NCI-H187 (cell line): ENCODE measurements at places on chromosomes 11 and 22.

- DNase-seq, result no peak
Measured at GRCh38 chr11:35272391-35272902, 133.5 kb downstream of the CD44 start.

DNA sequence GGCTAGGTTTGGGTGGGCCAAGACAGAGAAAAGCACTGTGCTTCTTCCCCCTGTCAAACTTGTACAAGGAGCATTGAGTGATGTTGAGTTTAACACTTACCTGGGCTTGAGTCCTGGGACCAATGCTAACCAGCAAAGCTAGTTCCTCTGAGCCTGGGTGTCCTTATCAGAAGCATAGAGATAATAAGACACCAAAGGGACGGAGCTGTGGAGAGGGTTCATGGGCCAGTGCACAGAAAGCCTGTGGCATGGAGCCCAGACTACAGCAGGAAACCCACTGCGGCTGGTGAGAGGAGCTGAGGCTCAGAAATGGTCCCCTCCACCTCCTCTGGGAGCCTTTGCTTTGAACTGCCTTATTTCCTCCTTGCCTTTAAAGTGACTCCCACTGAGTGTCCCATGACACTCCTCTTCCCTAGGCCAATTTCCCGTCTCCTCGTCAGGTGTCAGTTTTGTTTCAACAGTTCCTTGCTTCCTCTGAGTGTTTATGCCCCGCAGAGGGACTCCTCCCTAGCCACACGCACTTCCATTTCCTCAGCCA lies 9.4 kb downstream of the SLCO2B1 start:
- DNase-seq, result no peak

GRCh38 chr22:30227438-30228228 lies 18.9 kb downstream of the LIF start:
- DNase-seq, result no peak

DNA sequence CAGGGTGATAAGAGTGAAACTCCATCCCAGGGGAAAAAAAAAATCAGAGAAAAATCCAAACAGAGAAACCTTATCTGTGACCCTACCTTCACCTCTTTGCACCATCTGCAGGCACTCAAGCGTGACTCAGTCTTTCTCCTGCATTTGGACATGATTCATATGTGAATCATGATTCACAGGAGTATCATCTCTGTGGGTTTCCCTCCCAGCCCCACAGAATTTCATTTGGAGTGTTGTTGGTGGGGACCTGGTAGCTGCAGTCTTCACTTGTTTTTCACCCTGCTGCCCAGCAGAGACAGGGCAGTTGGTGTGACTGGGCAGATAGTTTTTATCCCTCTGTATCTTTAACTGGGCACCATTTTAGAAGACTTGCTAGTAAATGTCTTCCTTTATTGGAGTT lies 75.7 kb downstream of the DEPDC5 start:
- DNase-seq, result no peak

- no peak for DNase-seq
Measured at GRCh38 chr11:131870305-131870704, 499.9 kb downstream of the NTM start.

GRCh38 chr11:128468111-128468510 lies 119.2 kb downstream of the ETS1 start:
- no peak for DNase-seq

DNA sequence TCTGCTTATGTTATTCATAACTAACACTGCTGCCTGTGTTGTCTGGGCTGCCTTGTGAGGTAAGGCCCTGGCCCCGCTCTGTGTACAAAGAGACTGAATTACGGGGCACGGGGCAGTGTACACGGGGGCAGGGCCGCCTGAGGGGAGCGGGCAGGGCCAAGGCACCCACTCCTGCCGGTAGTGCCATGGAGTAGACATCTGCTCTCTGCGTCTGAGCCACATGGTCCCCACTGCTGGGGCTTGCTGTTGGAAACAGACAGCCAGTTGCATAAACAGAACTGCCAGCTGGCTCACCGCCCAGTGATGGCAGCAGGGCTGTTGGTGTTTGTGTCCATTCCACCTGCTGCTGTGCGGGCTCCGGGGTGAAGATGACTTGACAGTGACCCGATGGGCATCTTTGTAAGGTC lies 19.8 kb downstream of the FAM118A start:
- no peak for DNase-seq

DNA sequence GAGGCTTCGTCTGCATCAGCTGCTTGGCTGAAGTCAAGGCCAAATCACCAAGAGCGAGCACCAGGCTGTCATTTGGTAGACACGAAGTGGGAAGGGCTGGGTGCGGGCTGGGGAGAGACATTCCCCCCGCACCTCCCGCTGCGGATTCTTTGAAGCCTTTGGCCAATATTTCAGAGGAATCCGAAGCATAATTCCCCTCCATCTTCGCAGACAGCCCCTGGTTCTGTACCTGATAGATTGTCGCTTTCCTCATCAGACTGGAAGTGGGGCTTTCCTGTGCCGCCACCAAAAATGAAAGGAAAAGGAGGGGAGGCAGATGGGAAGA lies 15.3 kb downstream of the BLID start:
- no peak for DNase-seq

- no peak for DNase-seq
Measured at GRCh38 chr11:119011476-119012053, 6.6 kb downstream of the RPS25 start.

- no peak for DNase-seq
Measured at GRCh38 chr11:68541116-68541515, 80.6 kb downstream of the PPP6R3 start.

DNA sequence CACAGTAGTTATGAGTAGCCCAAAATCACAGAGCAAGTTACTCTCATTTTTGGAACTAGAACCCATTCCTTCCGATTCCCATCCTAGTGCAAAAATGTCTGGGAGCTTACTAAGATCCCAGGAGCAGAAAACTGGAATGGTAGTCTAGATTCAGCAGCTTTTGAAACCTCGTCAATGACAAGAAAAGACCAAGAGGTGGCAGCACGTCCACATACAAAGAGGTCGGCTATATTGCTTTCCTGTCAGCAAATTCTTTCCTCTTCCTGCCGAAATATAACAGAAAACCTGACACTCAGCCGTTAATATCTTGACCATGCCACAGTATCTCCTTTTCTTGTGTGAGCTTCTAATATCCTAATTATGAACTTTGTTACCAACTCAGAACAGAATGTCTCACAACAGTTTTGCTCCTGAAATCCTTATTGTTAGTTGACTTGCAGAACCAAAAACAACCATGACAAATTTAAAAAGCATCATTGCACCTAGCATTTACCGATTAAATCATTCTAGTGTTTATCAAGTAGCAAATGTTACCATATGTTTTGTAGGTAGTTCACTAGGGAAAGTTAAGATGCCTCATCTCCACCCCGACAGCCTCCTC lies 92.8 kb upstream of the OR9G4 start:
- DNase-seq, result no peak

GRCh38 chr11:85647604-85648299 lies at the start of gene TMEM126A:
Gene TMEM126A, plus strand, starts transcription at chr11:85647967. Its CDS starts 2,289 bp downstream, at chr11:85650256.
- peak; percentile 73 for DNase-seq

DNA sequence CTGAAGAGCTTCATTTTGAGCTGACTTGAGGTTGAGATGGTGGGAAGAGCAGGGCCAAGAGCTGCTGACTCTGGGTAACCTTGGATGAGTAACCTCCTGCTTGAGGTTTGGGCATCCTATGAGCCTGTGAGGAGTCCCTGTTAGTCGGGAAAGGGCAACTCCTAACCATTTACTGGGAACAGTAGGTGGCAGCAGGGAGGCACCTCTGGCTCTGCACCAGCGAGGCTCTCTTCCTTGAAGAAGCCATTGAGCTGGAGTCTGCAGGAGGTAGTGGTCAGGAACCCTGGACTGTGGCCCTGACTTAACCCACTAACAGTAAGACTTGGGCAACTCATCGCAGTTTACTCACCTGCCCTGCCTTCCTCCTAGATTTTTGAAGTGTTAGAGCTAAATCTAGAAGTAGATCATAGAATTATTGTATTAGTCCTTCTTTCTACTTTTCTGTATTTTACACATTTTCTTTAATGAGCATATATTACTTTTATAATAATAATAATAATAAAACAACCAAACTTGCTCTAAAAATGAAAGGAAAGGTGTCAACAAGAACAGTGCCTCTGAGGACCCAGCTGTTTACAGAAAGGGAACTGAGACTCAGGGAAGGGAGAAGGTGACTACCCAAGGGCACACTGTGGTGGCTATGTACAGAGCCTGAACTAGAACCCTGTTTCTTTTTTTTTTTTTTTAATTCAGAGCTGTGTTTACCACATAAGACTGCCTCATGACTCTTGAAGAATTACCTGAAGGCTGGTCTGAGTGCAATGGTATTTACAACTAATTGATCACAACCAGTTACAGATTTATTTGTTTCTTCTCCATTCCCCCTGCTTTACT lies 47.5 kb downstream of the MEI1 start:
- peak; percentile 23 for DNase-seq

- DNase-seq, result no peak
Measured at GRCh38 chr22:41531715-41532477, 12.4 kb downstream of the POLR3H start.

DNA sequence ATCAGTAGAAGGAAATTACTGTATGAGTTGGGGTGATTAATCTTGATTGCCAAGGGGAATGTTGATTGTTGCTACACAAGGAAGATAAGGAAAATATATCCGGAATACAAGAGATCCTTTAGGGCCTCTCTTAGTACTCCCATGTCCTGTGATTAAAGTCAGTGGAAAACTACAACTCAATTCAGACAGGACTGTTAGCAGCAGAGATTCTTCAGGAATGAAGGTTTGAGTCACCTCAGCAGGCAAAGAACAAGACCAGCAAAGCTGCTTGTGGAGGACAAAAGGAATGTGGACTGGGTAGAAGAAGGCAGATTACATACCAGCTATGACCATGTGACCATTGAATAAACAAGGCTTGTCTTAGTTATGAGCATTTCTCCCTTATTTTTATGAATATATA lies 478.2 kb downstream of the BUD13 start:
- DNase-seq, result no peak

GRCh38 chr22:17085277-17086181 lies 729 bp downstream of the IL17RA start:
- no peak for DNase-seq

GRCh38 chr11:116107229-116107628 lies 603.0 kb upstream of the CADM1 start:
- DNase-seq, result no peak

- DNase-seq, result no peak
Measured at GRCh38 chr22:48600171-48600570, 1227.5 kb downstream of the BRD1 start.

GRCh38 chr11:88594274-88594950 lies 256.9 kb upstream of the CTSC start:
- no peak for DNase-seq

GRCh38 chr22:40237241-40237640 lies 59.5 kb downstream of the TNRC6B start:
- DNase-seq, result no peak

DNA sequence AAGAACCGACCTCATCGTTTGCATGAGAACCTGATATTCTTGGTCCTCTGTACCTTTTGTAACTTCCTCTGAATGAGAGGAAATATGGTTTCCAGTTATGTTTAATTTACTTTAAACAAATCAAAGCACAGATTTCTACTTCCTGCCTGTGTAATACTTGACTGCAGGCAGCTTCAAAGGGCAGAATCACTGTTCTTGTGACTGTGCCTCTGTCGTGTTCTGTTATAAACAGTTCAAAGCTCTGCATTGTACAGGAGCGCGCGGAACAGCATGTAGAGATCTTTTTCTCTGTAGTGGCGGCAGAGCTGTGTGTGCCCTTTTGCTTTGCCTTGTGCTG lies 73.2 kb upstream of the CLDN5 start:
- DNase-seq, result no peak

DNA sequence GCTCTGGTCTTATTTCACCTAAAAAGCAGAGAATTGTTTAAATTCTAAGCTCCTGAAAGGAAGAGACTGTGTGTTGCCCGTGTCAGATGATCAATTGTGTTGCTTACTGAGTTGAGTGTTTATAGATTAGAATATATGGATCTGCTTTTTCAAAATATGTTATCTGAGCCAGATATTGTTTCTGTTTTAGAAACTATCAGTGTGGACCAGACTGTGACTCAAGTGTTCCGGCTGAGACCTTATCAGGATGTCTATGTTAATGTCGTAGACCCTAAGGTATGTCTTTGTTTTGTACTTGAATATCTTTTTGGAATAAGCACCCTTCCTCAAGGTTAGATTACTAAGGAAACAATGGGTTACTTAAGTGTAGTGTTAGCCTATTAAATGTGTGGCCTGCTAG lies 11.0 kb downstream of the DEPDC5 start:
- DNase-seq, result no peak

DNA sequence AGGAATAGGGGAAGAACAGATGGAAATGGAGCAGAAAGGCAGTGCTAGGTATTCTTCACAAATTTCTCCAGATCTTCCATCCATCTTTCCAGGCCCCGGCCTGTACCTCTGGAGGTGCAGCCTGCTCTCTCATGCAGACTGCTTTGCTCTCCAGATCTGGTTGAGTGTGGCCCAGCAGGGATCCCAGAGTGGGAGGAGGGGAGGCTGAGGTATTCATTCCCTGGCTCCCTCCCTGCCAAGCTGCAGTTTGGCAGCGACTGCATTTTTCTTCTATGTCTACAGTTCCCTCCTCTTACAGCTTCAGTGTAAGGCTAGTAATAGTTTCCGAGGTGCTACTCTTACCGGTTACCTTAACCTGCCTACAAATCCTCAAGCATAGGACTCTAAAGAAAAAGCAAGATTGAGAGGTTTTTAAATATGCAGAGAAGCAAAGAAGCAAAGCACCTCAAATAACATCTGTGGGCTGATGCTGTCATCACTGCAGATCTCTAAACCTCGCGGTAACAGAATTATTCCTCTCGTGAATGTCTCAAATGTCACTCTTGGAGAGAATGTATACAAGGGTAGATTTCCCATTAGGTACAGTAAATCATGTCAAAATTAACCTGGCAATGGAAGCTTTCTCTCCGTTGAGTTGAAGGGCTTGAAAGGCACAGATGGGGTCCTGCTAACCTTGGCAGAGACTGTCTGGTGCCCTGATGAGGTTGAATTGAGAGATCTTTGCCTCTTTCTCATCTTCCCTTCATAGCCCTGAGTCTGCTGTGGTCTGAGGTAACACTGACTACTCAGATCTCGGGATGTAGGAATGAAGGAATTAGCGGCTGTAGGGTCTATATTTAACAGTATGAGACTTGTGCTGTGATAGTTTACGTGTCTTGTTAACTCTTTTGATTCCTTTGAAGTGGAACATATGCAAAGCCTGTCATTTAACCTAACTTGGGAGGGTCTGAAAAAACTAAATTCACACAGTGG lies 297.9 kb upstream of the C11orf87 start:
- DNase-seq, result peak; percentile 40

- no peak for DNase-seq
Measured at GRCh38 chr22:48198489-48199459, 1436.3 kb downstream of the TBC1D22A start.
